ENCODE measurements at places on chromosomes 16 and 17.

- DNase-seq, result no peak
Observed at GRCh38 chr17:57909551-57909950, 45.7 kb downstream of the CUEDC1 start.

DNA sequence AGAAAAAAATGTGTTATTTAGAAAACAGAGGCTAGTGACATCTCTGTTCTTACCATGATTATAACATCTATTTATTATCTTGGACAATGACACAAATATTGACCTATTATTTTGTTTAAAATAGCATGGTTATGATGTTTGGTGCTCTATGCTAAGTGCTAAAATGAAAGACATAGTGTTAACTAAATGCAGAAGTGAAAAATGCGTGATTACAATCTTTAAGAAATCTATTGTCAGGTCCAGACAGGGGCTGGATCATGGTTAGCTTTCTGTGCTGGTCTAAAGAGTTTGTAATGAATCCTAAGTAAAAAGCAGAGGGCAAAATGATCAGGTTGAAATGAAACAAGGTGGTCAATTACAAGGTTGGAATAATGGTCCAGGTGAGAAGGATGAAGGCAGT, 622 bp upstream of the KRT28 start:
- DNase-seq, result no peak

GRCh38 chr17:57045868-57046704, 39.0 kb upstream of the AKAP1 start:
- DNase-seq, result no peak

DNA sequence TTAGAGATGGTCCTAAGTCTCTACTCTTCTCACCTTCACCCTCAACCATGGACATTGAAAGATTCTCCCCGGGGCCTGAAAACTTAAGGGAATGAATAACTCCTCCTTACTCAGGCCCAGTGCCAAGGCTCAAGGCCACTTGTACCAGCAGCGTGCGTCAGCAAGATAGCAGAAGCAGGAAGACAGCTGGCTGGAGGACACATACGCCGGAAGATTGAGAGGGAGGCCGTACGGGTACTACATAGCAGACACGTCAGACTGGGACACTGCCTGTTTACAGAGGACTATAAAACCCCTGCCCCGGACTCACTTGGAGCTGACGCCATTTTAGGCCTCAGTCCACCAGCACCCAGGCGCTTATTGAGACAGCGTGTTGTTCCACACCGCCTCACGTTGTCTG, 75.8 kb upstream of the MED13 start:
- DNase-seq, result no peak

GRCh38 chr16:73268366-73268993, 220.6 kb upstream of the ZFHX3 start:
- DNase-seq, result no peak

- no peak for DNase-seq
Observed at GRCh38 chr16:73572135-73572828, 524.4 kb upstream of the ZFHX3 start.

GRCh38 chr16:82201926-82202325, 31.9 kb upstream of the MPHOSPH6 start:
- DNase-seq, result no peak

DNA sequence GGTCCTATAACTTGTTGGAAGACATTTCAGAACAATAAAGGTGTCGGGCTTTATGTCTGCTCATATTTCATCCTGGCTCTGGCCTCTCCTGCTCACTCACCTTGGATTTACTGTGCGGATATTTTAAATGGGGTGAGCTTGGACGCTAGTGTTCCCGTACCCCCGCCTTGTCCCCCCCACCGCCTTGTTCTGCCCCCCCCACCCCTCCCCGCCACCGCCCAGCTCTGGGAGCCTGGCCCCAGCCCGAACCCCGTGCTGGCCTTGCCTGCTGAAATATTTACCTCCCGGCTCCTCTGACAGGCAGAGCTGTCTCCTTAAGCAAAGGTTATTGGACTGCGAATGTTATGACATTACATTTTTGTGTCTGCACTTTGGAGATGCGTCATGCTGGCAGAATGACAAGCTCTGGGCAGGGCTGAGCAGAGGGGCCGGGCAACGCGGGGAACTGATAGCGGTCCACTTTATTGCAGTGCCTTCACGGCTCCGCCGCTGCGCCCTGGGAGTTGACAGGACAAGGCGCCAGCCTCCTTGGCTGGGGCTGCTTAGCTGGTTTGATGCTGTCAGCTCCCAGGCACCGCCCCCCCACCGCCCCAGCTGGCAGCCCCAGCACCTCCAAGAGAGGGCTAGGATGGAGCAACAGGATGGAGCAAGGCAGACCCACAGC, 222.5 kb upstream of the GSE1 start:
- peak; percentile 50 for DNase-seq

DNA sequence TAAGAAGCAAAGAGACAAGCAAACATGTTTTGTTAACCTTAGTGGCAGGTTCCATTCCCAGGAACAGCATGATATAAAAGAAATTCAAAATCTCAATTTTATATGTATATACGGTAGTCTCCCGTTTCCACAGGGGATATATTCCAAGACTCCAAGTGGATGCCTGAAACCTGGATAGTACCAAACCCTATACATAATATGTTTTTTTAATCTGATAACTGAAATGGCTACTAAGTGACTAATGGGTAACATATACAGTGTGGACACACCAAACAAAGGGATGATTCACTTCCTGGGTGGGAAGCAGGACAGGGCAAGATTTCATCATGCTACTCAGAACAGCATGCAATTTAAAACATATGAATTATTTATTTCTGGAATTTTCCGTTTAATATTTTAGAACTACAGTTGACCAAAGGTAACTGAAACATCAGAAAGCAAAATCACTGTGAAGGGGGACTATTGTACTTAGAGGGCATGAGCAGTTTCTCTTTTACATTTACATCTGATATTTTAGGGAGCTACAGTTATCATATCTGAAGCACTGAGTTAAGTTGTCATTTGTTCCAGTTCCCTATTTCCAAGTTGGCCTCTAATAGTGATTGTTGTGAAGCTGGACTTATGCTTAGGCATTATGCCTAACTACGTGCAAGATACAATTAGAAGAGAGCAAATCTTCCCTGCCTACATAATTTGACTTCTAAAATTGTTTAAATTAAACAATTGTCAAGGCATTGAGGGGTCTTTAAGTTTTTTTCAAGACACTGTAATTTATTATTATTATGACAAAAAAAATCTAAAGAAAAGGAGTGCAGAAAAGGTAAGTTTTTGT, 34.1 kb upstream of the ABCA6 start:
- DNase-seq, result no peak

DNA sequence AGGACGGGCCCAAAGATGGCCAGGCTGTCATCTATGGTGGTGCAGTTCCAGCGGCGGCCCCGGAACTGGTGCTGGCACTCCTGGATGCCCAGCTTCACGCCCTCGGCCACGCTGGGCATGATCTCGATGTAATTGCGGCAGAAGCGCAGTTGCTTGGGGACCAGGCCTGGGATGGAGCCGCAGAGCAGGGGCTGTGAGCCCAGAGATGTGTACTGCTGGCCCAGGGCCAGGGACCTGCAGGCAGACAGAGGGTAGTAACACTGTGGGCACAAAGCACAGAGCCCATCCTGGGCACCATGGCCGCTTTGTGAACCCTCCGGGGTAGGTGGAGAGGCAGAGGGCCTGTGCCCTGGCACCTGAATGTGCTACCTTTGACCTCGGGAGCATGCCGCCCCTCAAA, 44.8 kb downstream of the WNT3 start:
- no peak for DNase-seq

GRCh38 chr17:80386341-80386740, 28.6 kb upstream of the ENDOV start:
- DNase-seq, result no peak

DNA sequence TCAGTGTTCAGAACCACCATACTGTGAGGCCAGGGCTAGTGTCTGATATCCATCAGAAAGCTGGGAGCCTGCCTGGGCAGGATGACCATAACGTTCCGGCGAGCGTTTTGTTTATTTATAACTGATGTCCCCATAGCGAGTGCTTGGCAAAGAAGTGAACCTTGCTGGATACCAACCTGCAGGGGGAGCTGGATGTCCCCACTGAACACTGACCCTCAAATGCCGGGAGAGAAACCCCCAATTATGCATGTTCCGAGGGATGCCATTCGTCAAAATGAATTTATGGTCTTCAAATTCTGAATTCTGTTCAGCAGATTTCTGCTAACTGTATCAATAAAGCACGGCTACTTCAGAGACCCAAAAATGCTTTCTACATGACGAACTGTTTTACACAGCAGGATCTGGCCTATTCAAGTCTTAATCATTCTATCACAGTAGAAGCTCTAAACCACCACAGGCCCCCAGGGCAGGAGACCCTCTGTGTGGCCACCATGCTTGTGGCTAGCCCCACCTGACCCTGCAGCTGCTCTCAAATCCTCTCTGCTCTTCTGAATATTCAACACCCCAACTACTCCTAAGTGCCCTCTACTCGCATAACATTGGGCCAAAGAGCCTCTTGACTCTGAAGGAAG, 15.2 kb downstream of the MED24 start:
- DNase-seq, result peak; percentile 79

DNA sequence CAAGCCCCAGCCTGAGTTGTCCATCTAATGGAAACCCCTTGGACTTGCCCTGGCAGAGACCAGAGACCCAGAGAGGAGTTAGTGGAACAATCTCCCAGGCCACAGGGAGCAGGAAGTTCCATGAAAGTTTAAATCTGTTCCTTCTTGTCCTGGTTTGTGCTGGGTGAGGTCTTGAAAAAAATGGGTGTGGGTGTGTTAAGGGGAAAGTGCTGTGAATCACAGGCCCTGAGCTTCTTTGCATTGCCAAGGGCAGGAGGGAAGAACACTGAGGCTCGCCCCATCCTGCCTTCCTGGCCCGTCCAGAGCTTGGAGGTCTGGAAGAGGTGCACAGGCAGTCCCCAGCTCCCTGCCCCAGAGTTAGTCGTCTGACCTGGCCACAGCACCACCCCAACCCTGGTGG, 2.3 kb downstream of the ADORA2B start:
- no peak for DNase-seq

Measured in cerebellum (tissue), 4 donors.